ENCODE measurements at places on chromosomes 13 and 19.
A peak's percentile ranks its signal among the peaks of the same experiment; 100 is the strongest.

GRCh38 chr19:741506-742131 lies 9.3 kb upstream of the MISP start:
- no peak for DNase-seq

GRCh38 chr19:30897034-30897433 lies 452.2 kb downstream of the TSHZ3 start:
- no peak for DNase-seq

DNA sequence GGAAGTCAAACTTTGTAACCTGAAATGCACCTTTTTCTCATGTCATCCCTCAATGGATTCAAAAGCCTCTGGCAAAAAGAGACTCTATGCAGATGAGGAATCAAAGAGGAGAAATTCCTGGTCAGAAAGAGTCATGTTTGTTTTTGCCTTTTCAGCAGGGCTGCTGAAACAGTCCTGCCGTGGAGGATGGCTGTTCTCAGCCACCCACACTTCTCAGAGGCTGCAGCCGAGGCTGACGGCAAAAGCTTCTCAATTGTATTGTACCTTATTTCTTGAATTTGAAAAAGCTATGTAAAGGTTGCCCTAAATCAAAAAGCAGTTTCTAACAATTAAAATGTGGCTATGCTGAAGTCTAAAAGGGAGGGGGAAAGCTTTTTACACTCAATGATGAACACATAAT lies 385.3 kb downstream of the KCTD12 start:
- no peak for DNase-seq

DNA sequence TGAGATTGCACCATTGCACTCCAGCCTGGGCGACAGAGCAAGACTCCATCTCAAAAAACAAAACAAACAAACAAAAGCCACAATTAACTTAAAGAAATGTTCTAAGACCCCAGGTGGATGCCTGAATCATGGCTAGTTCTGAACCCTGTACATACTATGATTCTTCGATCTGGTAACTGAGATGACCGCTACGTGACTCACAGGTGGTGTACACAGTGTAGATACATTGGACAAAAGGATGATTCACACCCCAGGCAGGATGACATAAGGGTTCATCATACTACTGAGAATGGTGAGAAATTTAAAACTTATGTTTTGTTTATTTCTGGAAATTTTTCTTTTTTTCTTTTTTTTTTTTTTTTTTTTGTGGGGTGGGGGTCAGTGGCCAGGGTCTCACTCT lies 6.5 kb downstream of the ZNF426 start:
- DNase-seq = peak; percentile 9

DNA sequence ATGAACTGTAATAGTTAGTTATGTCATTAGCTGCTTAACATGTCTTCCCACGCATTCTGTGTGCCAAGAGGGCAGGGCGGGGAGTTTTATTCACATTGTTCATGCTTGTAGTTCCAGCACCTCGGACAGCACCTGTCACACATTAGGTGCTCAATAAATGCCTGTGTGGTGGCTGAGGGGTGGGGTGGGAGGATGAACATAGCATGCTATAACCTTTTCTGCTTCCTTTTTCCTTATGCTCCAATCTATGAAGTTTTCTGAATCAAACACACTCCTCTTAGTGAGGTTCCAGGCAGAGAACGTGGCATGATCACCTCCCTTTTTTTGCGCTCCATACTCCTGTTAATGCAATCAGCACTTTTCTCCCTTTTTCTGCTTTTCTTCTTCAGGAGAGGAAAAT lies 15.8 kb upstream of the PTPRS start:
- no peak for DNase-seq

DNA sequence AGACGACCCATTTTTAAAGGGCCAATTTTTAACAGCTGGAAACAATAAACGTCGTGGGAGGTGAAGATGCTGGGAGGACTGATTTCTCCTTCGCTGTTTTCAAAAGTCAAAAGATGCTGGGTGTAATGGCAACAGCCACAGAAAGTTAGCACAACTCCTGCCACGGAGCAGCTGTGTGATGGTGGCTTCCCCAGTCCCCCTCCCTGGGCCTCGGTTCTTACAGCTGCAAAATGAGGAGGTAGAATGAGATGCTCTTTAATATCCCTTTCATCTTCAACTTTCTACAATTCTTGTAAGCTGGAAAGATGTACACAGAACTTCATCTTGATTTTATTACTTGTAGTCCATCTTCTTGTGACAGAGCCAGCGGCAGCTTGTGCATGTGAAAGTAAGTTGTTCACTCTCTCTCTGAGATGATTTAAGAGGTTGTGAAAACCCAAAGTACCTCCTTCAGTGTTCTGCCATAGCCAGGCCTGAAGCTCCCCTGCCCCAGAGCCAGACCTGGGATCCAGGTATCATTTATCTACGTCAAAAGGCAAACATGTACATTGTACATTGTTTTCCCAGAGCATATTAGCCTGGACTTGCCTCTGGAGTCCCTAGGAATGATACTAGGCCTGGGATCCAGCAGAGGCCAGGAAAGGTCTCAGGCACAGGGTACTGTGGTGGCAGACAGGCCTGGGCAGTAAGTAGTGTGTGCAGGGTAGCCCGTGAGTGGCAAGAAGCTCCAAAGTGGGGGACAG lies 3.4 kb upstream of the UBE2L5 start:
- no peak for DNase-seq

GRCh38 chr19:34184880-34185491 lies 12.7 kb downstream of the LSM14A start:
- no peak for DNase-seq

DNA sequence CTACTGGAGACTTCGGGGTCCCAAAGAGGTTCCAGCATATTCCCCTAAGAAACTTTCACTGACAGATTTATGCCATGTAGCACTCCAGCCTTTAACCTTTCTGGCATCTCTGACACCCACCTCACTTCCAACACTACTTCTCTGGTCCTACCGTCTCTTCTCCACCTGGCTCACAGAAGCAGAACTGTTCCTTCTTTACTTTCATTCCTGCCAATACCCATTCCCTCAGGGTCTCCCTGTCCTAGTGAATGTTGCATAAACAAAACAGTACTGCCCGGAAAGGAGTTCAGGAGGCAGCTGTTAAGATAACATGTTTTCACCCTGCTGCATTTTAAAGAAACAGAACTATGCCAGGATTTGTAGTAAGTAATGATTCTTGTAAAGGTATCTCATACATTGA lies 136.0 kb upstream of the MIR17HG start:
- peak; percentile 3 for DNase-seq

DNA sequence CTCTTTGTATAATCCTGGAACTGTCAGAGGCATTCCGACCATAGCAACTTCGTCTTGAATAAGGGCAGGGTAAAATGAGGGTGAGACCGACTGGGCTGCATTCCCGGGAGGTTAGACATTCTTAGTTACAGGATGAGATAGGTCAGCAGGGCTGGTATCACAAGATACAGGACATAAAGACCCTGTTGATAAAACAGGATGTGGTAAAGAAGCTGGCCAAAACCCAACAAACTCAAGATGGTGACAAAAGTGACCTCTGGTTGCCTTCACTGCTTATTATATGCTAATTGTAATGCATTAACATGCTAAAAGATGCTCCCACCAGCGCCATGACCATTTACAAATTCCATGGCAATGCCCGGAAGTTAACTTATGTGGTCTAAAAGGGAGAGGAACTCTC lies 27.7 kb upstream of the MBNL2 start:
- DNase-seq = no peak

- DNase-seq = no peak
Observed at GRCh38 chr13:104832231-104832630, 1703.2 kb downstream of the EFNB2 start.

- no peak for DNase-seq
Observed at GRCh38 chr19:18606281-18607225, at the start of gene CRLF1. Gene CRLF1 (minus strand): TSS chr19:18606799. CDS start chr19:18606656, 143 bp downstream.

- peak; percentile 50 for DNase-seq
Observed at GRCh38 chr13:23739596-23739995, 149.6 kb downstream of the MIPEP start.

DNA sequence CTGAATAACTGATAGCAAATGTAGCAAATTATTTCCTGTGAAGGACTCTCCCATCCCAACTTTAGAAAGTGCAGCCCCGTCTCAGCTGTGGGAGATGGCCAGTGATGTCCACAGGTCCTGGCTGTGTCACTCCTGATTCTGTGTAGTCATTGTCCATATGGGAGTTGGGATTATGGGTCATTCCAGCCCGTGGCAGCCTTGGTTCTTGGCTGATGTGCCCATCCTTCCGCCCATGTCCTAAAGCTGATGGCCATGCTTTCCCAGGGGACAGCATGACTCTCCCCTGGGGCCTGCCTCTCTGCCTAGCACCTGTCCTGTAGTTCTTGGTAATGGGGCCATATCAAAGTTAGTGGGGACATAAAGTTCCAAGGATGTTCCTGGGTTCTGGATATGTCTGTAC lies 43.9 kb upstream of the C1QTNF9 start:
- DNase-seq = no peak

DNA sequence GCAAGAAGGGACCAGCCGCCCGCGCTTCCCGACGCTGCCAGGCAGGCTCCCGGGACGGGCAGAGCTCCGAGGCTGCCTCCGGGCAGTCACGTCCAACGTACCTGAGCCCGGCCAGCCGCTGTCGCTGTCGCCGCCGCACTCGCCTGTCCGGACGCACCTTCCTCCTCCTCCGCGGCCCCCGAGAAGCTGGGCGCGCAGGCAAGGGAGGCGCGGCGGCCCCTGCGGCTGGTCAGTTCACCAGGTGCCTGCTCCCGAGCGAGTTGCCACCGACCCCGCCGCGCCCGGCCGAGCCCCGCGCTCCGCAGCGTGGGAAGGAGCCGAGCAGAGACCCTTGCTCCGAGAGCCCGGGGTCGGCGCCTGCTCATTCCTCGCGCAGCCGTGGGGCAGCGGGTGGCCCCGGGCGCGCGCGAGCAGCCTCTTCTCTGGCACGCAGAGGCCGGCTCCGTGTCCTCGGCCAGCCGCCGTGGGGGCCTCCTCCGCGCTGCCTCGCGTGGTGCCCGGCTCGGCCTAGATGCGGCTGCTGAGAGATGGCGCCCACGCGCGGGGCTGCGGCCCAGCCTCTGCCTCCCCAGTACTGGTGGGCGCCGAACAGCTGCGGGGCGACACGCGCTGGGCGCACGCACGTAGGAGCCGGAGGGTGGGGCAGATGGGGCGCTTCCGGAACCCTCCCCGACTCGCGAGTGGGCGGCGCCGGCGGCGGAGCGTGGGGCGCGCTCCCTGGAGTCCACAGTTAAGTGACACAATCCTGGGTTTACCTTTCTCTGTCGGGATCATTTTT lies 419.4 kb downstream of the UQCRFS1 start:
- no peak for DNase-seq

- no peak for DNase-seq
Observed at GRCh38 chr13:39209731-39210531, 171.7 kb downstream of the NHLRC3 start.

DNA sequence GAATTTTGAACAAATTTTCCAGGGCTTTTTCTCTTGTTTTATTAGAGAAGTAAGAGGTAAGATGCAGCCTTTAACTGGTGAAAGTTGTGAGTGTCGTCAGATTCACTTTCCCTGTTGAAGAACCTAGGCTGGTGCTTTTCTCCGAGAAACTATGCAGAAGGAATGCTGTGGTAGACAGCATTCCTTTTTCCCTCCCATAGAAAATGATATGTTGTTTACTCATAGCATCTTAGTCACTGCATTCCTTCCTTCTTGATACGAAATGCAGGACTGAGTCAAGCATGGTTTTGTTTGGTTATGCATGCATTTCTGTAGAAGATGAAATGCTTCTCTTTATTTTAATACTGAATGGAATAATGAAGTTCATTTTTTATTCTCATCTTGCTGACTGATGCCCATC lies 3.4 kb downstream of the ITGBL1 start:
- peak; percentile 88 for DNase-seq

DNA sequence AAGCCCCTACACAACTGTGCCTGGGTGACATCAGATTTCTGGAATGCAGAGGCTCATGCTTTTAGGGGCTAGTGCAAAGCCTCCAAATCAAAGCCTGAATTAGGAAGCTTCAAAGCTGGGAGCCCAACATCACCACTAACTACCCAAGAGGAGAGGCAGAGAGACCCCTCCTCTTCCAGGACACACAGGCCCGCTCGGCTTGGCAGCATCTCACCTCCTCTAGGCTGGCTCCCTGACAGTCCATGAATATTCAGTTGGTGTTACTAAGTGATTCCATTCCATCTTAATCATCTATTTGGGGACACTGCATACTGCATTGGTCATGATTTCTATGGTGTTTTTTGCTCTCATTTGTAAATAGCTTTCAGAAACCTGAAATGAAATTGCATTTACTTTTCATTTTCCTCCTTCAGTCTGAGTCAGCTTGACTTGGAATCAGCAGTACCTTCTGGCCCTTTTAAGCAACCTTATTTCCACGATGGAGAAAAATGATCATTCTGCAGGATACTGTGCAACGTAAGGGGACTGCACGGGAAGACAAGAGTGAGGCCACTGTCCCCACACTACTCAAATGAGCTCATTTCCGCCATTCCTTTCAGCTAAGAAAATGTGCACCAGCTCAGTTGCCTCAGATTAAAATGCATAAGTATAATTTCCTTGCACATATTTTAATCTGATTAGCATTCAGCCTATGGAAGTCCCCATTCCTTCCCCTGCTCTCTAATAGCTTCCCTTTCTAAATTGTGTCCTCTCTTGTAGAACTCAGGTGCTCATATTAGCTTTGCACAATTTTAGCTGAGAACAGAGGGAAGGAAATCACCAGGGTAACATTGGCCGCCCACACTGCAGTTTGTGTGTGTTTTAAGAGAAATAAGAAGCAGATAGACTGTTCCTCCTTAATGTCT lies 219.9 kb downstream of the RFC3 start:
- no peak for DNase-seq

DNA sequence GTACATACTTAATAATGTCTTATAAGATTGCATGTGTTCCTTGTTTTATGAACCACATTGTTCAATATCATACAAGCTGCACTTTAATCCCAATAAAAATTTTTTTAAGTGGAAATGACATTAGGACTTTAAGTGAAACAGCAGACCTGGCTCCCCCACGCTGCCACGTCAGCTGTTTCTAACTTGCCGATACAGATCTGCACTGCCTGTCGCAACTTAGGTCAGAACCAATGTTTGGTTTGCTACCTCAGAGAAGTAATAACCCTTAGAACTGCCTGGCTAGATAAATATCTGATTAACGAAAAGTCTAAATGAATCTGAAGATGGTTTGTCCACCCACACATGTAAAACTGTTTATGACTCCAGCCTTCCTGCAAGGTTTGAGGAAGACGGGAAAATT lies 327.5 kb upstream of the DACH1 start:
- DNase-seq = no peak

GRCh38 chr19:30775956-30776355 lies 403.8 kb downstream of the ZNF536 start:
- no peak for DNase-seq

DNA sequence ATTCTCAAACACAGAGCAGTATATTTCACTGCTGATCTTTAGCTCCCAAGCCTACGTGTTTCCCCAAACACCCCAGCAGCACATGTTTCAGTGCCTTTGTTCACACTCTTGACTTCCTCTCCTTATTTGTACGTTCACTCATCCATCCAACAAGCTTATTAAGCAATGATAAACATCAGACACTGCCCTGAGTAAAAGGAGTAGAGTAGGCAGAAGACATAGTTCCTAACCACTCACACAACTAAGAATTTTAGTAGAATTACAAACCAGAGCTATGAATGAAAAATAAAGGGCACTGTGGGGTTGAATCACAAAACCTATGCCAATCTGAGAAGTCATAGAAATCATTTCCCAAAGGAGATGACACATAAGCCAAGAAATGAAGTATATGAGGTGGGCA lies 213.5 kb downstream of the DIAPH3 start:
- peak; percentile 12 for DNase-seq
